Activated T-helper 9 cell treated with anti-CD3 and anti-CD28 coated beads, Interleukin-2, amount 50 U/mL, for 16 hours (primary cell): ENCODE measurements at places on chromosomes 16 and 17.

GRCh38 chr17:10384175-10384574 lies 11.4 kb upstream of the MYH13 start:
- no peak for DNase-seq

DNA sequence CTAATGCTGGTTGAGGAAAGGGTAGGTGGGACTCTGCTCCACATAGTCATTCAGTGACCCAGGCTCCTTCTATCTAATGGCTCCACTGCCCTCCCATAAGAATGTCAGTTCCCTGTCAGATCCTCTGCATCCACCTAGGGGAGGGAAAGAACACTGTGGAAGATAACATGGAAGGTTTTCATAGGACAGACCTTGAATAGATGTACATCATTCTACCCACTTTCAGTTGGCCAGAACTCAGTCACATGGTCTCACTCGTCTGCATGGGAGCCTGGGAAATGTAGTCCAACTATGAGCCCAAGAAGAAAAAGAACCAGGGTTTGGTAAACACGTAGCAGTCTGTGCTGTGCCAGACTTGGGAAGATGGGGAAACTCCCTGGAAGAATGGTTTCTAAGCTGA lies 27.1 kb upstream of the SCNN1B start:
- DNase-seq: no peak

DNA sequence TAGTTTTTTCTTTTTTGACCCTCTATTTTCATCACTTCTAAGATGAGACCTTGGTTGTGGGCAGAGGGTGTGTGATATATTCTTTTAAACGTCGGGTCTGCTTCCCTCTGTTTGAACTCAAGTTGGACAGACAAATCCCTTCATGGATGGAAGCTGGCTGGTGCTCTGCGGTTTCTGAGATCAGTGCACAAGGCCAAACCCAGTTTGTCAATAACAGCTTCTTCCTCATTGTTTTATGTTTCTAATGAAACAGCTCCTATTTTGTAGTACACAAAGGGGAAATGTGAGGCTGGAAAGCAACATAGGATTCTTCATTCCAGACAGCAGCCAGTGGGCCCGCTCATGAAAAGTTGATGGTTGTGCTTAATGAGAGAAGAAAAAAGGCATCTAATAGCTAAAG lies 159.6 kb downstream of the PRKCA start:
- DNase-seq: no peak

DNA sequence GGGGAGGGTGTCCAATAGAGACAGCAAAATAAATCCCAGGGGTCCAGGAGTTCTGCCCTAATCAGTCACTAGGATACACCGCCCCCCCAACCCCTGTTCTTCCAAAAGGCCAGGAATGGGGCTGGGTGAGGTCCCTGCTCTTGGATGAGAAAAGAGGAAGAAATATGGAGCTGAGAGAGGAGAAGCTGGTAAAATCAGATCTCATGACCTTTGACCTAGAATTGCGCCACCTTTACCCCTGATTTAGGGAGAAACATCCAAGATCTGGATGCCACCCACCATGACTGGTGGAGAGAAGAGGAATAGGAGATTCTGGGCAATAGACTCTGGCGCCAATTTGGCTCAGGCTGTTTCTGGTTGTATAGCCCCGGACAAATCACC lies 707 bp upstream of the CACNB1 start:
- no peak for DNase-seq

DNA sequence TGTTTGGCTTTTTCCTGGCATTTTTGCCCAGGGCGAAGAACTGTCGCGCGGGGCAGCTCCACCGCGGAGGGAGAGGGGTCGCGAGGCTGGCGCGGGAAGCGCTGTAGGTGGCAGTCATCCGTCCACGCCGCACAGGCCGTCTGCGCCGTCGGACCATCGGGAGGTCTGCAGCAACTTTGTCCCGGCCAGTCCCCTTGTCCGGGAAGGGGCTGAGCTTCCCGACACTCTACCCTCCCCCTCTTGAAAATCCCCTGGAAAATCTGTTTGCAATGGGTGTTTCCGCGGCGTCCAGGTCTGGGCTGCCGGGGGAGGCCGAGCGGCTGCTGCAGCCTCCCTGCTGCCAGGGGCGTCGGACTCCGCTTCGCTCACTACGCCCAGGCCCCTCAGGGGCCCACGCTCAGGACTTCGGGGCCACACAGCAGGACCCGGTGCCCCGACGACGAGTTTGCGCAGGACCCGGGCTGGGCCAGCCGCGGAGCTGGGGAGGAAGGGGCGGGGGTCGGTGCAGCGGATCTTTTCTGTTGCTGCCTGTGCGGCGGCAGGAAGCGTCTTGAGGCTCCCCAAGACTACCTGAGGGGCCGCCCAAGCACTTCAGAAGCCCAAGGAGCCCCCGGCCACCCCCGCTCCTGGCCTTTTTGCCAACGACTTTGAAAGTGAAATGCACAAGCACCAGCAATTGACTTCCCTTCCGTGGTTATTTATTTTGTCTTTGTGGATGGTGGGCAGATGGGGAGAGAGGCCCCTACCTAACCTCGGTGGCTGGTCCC lies 2.3 kb upstream of the CBX4 start:
- no peak for DNase-seq

DNA sequence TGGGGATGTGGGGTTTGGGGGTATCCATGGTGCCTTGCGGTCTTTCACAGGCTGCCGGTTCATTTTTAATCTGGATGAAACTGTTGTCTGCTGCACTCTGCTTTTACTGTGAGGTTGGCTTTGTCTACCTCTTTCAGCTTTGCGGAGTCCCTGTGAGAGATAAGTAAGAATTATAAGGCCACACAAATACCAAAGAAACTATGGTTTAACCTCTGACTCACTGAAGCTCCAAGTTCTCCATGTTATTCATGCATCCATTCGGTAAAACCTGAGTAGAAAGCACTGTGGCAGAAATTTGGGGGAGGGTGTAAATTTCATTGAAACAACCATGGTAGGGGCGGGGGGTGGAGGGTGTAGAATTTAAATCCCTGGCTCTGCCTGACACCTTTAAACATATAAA lies 30.5 kb downstream of the KIAA0753 start:
- DNase-seq: no peak

- no peak for DNase-seq
Observed at GRCh38 chr16:11126399-11127054, 129.5 kb downstream of the SOCS1 start.
